Body of pancreas (tissue), 4 donors: ENCODE measurements at places on chromosomes 4 and X. TPM values are rescaled to one million over a fixed set of nuclear protein-coding genes. Genes with fewer than 3 reads are reported as not detected.
A peak's percentile ranks its signal among the peaks of the same experiment; 100 is the strongest.

DNA sequence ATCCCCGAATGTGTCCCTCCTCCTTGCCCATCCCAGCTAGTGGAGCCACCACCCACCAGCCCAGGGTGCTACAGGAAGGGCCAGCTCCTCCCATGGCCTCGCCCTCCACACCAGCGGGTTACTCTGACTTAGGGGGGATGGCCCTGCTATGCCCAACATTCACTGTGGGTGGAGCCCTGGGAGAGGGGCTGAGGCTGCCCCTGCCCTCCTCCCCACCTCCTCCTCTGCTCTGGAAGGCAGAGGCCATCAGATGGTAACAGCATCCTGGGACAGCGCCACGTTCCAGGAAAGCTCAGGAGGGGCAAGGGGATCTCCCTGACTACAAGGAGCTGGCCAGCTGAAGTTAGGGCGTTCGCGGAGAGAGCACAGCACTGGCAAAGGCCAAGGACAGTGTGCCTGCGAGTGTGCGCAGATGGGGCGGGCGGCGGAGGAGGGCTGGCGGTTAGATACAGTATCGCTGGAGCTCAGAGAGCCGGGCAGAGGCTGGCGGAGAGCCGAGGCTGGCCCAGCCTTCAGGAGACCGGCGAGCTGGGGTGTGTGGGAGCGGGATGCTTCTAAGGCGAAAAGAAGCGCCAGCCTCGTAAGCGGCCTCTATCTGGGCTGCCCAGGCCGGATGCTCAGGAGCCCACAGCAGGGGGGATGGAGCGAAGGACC lies 1.5 kb downstream of the JAKMIP1 start:
- H3K27me3 ChIP-seq, result peaks cover 33% of the 10 kb centered on the region
- no peak overlapping the region for H3K4me3 ChIP-seq
- H3K27ac ChIP-seq, result no peak overlapping the region
- no peaks in the 10 kb centered on the region for H3K36me3 ChIP-seq

GRCh38 chrX:110734271-110734670 lies 61.3 kb downstream of the CHRDL1 start:
- DNase-seq, result no peak
- no peaks in the 10 kb centered on the region for H3K27me3 ChIP-seq
- H3K36me3 ChIP-seq, result no peaks in the 10 kb centered on the region
- H3K4me3 ChIP-seq, result no peak overlapping the region

Gene MAGEA2
- total RNA-seq, result not detected

DNA sequence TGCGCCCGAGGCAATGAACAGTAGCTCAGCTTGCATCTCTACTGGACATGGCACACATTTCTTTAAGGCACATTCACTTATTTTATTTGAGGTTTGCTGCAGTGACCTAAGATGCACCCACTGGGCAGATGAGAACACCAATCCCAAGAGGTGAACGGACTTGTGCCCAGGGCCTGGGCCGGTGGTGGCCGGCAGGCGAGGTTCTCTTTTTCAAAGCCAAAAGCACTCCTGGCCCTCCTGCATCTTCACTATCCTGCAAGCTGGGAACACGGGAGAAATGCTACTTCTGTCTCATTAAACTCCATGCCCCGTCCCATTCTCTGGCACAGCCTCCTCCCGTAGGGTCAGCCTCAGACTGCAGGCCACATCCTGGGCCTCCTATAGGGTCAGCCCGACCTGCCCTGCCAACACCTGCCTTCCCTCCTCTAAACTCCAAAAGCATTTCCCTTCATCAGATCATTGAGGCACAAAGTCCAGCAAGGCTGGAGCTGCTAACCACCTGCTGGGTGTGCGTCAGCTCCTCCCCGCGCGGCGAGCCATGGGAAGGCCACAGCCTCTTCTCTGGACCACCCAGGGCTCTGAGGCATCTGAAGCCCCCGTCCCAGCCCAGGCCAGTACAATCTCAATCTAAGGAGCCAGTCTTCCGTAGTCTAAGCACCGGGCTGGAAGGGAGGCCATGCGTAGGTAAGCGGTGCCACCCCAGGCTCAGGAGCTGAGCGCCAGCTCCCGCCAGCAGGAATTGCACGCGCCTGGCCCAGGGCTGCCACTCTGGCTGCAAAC lies 166.1 kb downstream of the AFAP1 start:
- peaks cover 1% of the 10 kb centered on the region for H3K36me3 ChIP-seq
- no peak overlapping the region for H3K27ac ChIP-seq
- DNase-seq, result no peak
- no peaks in the 10 kb centered on the region for H3K4me1 ChIP-seq

Gene MAGEA8
- total RNA-seq, result not detected

- no peak for DNase-seq
- H3K4me3 ChIP-seq, result no peak overlapping the region
- H3K4me1 ChIP-seq, result peaks cover 4% of the 10 kb centered on the region
These were observed 196.4 kb downstream of the LRBA start for GRCh38 chr4:150818661-150819060.

- no peak overlapping the region for H3K4me3 ChIP-seq
- no peaks in the 10 kb centered on the region for H3K4me1 ChIP-seq
These were observed 481.3 kb downstream of the NAF1 start for GRCh38 chr4:162685410-162685809.

GRCh38 chr4:17597517-17597916 lies 16.9 kb upstream of the MED28 start:
- no peaks in the 10 kb centered on the region for H3K27me3 ChIP-seq
- no peak overlapping the region for H3K27ac ChIP-seq
- peaks cover 17% of the 10 kb centered on the region for H3K36me3 ChIP-seq
- H3K4me1 ChIP-seq, result no peaks in the 10 kb centered on the region
- H3K4me3 ChIP-seq, result no peak overlapping the region
- DNase-seq, result no peak

- H3K4me1 ChIP-seq, result peaks cover 17% of the 10 kb centered on the region
- no peaks in the 10 kb centered on the region for H3K36me3 ChIP-seq
- H3K27me3 ChIP-seq, result no peaks in the 10 kb centered on the region
These were observed at the start of gene AP1AR for GRCh38 chr4:112231779-112232713. Gene AP1AR, plus strand, starts transcription at chr4:112231787. Its CDS starts 305 bp downstream, at chr4:112232092.

DNA sequence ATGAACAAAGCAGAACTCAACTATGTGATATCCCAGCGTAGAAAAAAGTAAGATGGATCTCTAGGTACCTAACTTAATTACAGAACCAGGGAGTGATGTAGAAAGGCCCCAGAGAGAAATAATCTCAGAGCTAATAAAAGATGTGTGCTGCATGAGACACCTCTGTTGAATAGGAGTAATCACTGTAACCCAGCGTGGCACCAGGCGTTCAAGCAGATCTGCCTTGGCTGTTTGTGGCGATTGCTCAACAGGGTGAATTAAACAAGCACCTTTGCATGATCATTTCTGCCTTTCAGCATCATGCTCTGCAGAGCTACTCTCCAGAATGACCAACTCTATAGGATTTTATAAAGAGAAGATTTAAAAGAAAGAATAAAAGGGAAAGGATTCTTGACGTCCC lies 81.7 kb upstream of the KCNIP4 start:
- H3K4me1 ChIP-seq, result no peaks in the 10 kb centered on the region
- no peak for DNase-seq
- H3K36me3 ChIP-seq, result no peaks in the 10 kb centered on the region
- H3K4me3 ChIP-seq, result no peak overlapping the region

DNA sequence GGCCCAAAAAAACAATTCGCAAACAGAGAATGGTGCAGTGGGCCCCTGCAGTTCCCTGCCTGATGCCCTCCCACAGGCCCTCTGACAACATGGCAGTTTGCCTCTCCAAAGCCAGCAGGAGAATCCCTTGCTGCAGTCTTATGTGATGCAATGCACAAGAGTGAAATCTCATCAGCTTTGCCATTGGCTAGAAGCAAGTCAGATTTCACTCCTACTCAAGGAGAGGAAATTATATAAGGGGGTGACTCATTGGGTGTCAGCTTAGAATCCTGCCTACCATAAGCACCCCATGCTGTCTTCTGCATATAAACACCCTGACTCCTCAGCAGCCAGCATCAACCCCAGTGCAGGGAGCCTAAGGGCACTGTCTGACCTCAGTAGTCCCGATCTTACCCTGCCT lies 157.3 kb upstream of the LDB2 start:
- H3K36me3 ChIP-seq, result no peaks in the 10 kb centered on the region
- no peaks in the 10 kb centered on the region for H3K4me1 ChIP-seq
- H3K27me3 ChIP-seq, result no peaks in the 10 kb centered on the region
- H3K4me3 ChIP-seq, result no peak overlapping the region
- no peak for DNase-seq

- H3K4me3 ChIP-seq, result no peak overlapping the region
- no peak for DNase-seq
- no peaks in the 10 kb centered on the region for H3K27me3 ChIP-seq
- H3K27ac ChIP-seq, result no peak overlapping the region
These were observed 93.6 kb downstream of the DCTD start for GRCh38 chr4:182823576-182823975.

DNA sequence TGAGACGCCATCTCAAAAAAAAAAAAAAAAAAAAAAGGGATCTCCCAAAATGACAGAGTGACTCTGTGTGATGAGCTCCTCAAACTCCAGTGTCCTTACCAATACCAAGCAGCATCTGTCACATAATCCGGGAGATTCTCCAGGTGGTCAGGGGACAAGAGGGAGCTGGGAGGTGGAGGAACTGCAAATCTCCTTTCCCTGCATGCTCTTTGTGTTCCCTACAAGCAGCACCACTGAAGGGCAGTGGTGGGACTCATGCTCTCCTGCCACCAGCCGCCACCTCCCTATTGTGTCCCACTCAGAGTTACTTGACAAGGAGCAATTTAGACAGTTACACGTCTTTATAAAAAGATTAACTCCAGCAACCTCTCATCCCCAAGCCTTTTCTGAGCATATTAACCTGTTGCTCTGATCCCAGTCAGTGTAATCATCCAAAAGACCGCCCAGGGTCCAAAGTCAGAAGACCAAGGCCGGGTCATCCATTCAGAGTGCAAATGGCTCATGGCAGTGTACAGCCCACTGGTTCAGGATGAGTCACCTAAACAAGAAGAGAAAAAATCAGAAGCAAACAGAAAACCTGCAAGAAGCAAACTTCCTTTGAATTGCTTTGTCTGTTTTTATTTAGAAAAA lies 23.6 kb downstream of the MGST2 start:
- peaks cover 29% of the 10 kb centered on the region for H3K4me1 ChIP-seq
- no peak overlapping the region for H3K27ac ChIP-seq
- no peaks in the 10 kb centered on the region for H3K27me3 ChIP-seq
- no peaks in the 10 kb centered on the region for H3K36me3 ChIP-seq
- H3K4me3 ChIP-seq, result no peak overlapping the region

DNA sequence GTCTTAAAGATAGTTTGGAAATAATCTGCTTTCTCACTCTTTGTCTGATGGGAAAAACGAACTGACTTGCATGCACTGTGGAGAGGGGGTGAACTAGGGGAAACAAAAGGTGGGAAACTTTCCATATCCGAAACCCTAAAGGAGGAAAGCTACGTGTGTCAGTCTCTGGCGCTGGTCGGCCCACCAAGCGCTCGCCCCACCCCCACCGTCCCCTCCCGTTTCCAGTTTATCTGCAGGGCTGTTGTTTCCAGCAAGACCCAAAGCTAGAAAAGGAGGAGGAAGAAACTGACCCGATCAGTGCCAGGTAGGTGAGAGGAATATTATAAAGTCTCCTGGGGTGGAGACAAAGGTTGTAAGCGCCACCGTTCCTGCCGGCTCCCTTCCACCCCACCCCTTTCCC lies 552 bp downstream of the TCEAL9 start:
- DNase-seq, result no peak
- H3K4me3 ChIP-seq, result peak overlapping the region; percentile 15
- H3K36me3 ChIP-seq, result no peaks in the 10 kb centered on the region
- peaks cover 4% of the 10 kb centered on the region for H3K4me1 ChIP-seq
- H3K27ac ChIP-seq, result peak overlapping the region; percentile 91
- no peaks in the 10 kb centered on the region for H3K27me3 ChIP-seq

DNA sequence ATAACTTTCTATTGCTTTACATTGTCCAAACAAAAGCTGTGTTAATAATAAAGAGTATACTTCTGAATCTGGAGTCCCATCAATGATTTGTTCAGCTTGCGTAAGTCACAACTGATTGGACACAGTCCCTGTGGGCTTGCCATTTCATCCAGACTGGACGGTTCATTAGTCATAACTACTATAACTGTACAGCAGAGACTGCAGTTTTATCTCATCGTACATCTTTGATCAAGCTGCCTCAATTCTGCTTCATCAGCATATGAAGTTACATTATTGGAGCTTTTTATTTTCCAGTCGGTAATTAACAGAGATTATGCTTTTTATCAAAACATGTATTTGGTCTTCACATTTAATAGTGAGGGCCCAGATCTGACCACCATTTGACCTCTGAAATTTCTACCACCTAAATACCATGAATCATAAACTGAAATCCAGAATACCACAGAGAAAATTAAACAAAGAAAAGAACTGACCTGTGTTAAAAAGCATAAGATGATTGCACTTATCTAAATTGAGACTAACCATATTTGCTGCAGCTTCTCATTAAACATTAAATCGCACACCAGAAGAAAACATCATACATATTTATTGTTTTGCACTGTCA lies 12.5 kb upstream of the MAB21L2 start:
- no peak overlapping the region for H3K27ac ChIP-seq
- H3K36me3 ChIP-seq, result no peaks in the 10 kb centered on the region
- no peaks in the 10 kb centered on the region for H3K27me3 ChIP-seq

GRCh38 chr4:136457577-136457976 lies 1074.7 kb downstream of the PCDH18 start:
- no peaks in the 10 kb centered on the region for H3K4me1 ChIP-seq
- no peaks in the 10 kb centered on the region for H3K36me3 ChIP-seq
- no peak overlapping the region for H3K27ac ChIP-seq

DNA sequence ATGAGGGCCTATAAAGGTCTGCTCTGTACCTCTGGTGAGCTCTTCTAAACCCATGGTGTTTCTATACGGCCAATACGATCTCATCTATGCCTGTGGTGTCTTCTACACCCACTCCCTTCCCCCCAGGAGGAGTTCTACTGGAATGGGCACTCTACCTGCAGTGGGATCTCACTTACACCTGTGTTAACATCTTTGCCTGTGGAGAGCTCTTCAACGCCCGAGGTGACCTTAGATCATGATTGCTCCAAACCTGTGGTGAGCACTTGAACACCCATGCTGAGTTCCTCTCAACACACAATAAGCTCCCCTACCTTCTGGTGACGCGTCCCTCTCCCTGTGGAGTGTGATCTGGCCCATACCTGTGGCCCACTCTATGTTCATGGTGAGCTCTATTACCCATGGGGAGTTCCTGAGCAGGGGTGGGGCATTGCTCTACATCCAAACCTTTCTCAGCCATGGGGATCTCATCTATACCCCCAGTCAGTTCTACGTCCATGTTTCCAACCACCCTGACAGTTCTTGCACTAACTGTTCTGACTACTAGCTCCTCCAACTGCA lies 48.6 kb downstream of the BCOR start:
- no peak overlapping the region for H3K27ac ChIP-seq
- H3K36me3 ChIP-seq, result peaks cover 22% of the 10 kb centered on the region
- H3K4me1 ChIP-seq, result no peaks in the 10 kb centered on the region
- H3K27me3 ChIP-seq, result no peaks in the 10 kb centered on the region
- DNase-seq, result no peak
- H3K4me3 ChIP-seq, result no peak overlapping the region

Gene PABPC1L2B
- total RNA-seq, result not detected

DNA sequence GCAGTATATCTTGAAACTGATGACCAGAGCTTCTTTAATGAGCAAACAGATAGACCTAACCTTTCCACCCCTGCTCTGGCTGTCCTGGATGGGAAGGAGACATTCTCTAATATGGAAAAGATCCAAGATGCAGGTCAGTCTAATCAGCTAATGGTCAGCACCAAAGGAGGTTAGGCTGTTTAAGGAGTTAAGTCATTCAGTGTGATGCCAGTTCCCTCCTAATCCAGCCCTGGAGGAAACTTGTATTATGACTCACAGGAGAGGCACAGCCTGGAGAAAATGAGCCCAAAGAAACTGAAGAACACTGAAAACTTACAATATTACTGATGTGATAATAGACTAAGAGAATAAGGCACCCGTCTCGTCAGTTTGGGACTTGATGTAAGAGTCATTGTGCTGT lies 323.0 kb downstream of the HNRNPD start:
- no peaks in the 10 kb centered on the region for H3K4me1 ChIP-seq
- no peak overlapping the region for H3K27ac ChIP-seq
- H3K36me3 ChIP-seq, result no peaks in the 10 kb centered on the region
- no peak overlapping the region for H3K4me3 ChIP-seq
- H3K27me3 ChIP-seq, result no peaks in the 10 kb centered on the region

Gene ETDB
- not detected for total RNA-seq
